Mononuclear cell (primary cell): ENCODE measurements at places on chromosomes 12 and 14. TPM values are rescaled to one million over a fixed set of nuclear protein-coding genes. Genes with fewer than 3 reads are reported as not detected.

Gene DHRS4L2
- 5.6 TPM for total RNA-seq

Gene KLRK1
- 41.9 TPM for total RNA-seq

Gene ARID2
- total RNA-seq = 72.6 TPM

Gene HRK
- 0.10 TPM for total RNA-seq

Gene MYO1H
- total RNA-seq = under 0.01 TPM

Gene RNASE1
- total RNA-seq = not detected

Gene LBHD2
- total RNA-seq = not detected

Gene LMO3
- total RNA-seq = not detected

Gene USP44
- total RNA-seq = 6.3 TPM

Gene EPS8
- 4.2 TPM for total RNA-seq

Gene BATF
- 7.7 TPM for total RNA-seq

Gene CNPY2
- total RNA-seq = 22.6 TPM

Gene CAMKK2
- total RNA-seq = 8.8 TPM

Gene EIF2S3B
- 19.1 TPM for total RNA-seq

Gene KRT85
- total RNA-seq = not detected

Gene SGPP1
- 21.8 TPM for total RNA-seq

Gene FAM186B
- total RNA-seq = 0.84 TPM

Gene KLRG1
- 23.6 TPM for total RNA-seq

Gene TSPAN19
- not detected for total RNA-seq

Gene GALNT6
- 11.3 TPM for total RNA-seq

Gene KRT72
- total RNA-seq = 10.2 TPM

Gene EMC9
- total RNA-seq = 4.1 TPM

Gene PRIMA1
- total RNA-seq = not detected

Gene PRR4
- total RNA-seq = 0.52 TPM

Gene RNU4-1
- under 0.01 TPM for total RNA-seq

Gene NAV3
- under 0.01 TPM for total RNA-seq

Gene KRT74
- total RNA-seq = 0.10 TPM

Gene POTEM
- total RNA-seq = not detected

Gene TEX52
- total RNA-seq = not detected

Gene ADAM21
- total RNA-seq = not detected

Gene TMEM121
- total RNA-seq = 1.5 TPM

Gene FLVCR2
- 5.8 TPM for total RNA-seq

Gene VWF
- 0.63 TPM for total RNA-seq

Gene C14orf39
- total RNA-seq = not detected

Gene PIWIL1
- total RNA-seq = not detected

Gene TAS2R42
- total RNA-seq = not detected

Gene RAB15
- 2.9 TPM for total RNA-seq

Gene DPPA3
- total RNA-seq = not detected

Gene PRKD1
- total RNA-seq = not detected

Gene CELA1
- not detected for total RNA-seq

Gene AKAP5
- total RNA-seq = 2.3 TPM

Gene TROAP
- 0.31 TPM for total RNA-seq

Gene CLEC1A
- total RNA-seq = 0.10 TPM

Gene KLRC2
- total RNA-seq = 3.6 TPM
